Brain pericyte (primary cell): ENCODE measurements at places on chromosomes 3 and 15.

DNA sequence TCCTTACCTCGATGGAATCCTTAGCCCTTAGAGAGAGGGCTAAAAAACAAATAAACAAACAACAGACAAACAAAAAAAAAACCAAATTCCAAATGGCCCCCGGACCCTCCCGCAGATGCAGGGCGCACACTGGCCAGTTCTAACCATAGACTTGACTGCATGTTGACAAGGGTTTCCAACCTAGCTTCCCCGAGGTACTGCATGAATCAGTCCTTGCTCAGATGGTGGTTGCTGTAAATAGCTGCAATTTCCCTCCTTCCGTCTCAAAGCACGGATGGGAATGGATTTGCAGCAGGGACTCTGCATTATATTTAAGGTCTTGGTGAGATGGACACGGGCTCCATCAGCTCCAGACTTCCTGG lies 162.8 kb downstream of the CD47 start:
- DNase-seq = no peak

DNA sequence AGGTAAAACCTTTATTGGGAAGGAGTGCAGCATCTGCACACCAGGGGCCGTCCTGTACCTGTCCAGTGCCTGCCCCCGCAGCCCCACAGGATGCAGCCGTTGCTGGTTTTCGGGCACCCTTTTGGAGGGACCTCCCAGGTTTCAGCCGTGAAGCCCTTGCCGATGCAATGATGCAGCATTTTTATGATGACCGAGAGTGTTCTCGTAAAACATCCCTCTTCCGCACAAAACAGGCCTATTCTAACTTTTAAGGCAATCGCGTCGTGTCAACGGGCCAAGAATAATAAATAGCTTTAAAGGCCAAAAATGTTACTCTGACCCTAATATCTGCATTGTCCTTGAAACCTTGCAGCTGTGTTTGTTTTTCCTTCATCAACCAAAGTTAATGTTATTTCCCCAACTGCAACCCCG lies 126.1 kb downstream of the LRRK1 start:
- DNase-seq = peak; percentile 78

DNA sequence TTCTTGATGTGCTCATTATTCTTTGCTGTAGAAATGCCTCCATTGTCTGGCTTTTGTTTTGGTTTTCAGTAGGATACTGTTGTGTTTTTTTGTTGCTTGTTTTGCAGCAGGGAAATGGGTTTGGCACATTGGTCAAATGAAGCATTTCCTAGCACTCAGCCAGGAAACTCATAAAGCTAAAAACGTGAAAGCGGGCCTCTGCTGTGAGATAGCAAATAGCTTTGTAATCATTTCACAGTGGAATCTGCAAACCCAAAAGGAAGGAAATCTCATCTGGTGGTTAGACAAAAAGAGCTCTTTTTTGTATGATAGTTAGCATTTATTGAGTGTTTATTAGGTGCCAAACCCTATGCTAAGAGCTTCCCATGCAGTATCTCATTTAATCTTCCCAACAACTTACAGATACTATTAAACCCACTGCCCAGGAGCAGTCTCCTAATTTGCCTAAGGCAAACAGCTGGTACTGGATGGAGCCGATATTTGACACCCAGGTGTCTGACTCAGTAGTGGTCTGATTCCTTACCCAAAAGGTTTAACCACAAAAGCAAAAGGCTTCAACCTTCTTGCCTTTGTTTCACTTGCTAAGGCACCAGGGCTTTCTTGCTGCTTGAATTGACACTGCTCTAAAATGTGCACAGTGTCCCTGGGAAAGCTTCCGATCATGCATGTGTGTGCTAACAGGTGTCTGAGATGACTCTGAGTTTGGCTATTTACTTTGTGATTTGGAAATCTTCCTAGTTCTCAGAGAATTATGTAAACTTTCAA lies 527.9 kb upstream of the MDFIC2 start:
- DNase-seq = no peak

- DNase-seq = no peak
Measured at GRCh38 chr15:52523192-52523591, 5.5 kb downstream of the MYO5A start.

GRCh38 chr3:172675441-172676193 lies 35.2 kb downstream of the NCEH1 start:
- DNase-seq = no peak

GRCh38 chr15:57272771-57273357 lies 103.4 kb upstream of the CGNL1 start:
- no peak for DNase-seq

DNA sequence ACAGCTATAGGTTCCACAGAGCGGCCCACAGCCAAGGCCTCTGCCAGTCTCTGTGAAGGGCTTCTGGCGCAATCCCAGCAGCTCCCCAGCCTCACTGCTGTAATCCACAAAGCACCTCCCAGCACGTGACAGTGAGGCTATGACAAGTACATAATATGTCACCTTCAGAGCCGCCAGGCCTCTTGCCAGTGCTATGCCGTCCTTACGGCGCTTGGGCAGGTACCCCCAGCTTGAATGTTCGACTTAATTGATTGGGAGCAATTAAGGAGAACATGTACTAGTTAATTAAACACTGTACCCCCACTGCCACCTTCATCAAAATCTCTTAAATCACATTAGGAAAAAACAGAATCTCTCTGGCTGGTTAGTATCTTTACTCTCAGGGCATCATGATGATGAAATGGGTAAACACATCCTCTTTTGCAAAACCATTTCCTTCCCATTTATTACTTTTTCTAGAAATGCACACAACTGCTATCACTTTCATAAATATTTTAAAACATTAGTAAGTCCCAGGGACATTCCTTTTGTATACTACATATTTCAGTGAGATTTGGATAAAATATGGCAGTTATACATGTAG lies 169.9 kb downstream of the XXYLT1 start:
- DNase-seq = no peak

- DNase-seq = no peak
Measured at GRCh38 chr3:177764377-177764912, 567.2 kb upstream of the TBL1XR1 start.

DNA sequence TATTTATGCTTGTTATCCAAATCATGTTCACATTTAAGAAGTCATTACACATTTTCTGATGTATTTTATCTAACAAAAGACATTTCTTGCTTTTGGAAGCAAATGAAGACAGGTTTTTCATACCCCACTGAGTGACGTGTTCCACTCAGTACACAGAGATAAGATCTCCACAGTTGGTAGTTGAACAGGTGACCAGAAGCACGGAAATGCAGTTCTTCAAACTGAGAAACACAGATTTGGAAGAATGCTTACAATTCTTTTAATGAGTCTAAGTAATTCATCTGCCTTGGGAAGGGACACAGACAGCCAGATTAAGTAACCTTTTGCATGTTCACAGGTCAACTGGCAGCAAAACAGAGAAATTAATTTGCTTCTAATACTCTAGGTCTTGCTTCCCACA lies 23.1 kb downstream of the PTX3 start:
- DNase-seq = no peak

- no peak for DNase-seq
Measured at GRCh38 chr3:85162905-85163304, 204.1 kb downstream of the CADM2 start.

DNA sequence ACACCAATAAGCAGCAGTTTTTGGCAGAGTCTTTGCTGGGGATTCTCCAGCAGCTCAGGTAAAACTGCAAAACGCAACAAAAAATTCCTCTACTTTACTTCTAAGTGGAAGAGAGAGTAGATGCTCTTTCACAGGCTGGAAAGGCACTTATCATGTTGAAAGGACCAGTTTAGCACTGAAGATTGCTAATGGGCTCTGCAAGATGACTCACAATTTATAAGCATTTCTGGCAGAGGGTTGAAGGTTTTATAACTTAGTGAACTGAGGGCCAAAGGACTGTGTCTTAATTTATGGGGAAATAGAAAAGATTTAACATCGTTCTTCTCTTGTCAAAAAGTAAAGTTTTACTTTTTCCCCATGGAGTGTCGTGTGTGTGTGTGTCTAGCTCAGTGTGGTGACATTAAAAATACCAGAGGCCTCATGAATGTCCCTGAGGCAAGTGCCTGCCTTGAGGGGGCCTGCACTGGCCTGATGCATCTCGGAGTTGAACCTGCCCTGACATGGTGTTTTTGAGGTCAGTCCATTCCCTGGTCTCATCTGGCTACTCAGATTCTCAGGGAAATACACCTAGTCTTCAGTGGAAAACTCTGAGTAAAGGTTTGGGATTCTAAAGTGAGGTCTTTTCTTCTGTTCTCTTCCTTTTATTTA lies 1092.0 kb downstream of the NAALADL2 start:
- no peak for DNase-seq

- no peak for DNase-seq
Measured at GRCh38 chr15:68653031-68653635, 74.3 kb downstream of the CORO2B start.

- DNase-seq = no peak
Measured at GRCh38 chr15:71664622-71665021, 145.7 kb upstream of the NR2E3 start.

DNA sequence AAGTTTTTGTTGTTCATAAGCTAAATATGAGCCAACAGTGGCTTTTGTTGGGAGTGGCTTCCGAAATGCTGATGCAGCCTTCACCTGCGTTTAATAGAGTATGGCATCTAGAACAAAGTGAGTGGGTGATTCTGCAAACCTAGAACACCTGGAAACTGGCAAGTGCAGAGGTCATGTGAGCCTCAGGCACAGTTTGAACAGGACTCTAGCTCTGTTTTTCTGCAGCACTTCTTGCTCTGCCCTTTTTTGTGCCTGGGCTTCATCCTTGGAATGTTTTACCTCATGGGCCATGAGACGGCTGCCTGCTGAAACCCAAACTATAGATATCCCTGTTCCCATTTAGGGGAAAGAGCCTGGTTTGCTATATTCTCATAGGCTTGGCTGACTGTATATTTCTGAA lies 73.5 kb downstream of the LPP start:
- DNase-seq = no peak

DNA sequence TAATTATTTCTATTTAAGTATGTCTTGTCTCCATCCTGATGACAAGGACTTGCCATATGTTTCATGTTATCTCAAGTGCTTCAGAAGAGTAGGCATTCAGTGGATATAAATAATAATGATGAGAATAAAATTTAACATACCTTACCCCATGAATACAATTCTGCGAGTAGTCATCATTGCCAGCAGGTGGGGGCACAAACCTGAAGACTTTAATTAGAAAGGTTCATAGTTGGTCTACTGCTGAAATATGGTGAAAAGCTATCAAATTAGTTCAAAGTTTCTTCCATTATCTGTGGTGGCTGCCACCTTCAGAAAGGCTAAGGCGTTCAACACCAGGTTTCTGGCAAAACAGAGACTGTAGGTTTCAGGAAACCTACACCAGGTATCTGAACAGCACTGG lies 100.9 kb downstream of the P3H2 start:
- DNase-seq = no peak

GRCh38 chr3:171765511-171765887 lies 44.8 kb downstream of the PLD1 start:
- DNase-seq = no peak

GRCh38 chr3:150239766-150240165 lies 168.3 kb upstream of the TSC22D2 start:
- no peak for DNase-seq

DNA sequence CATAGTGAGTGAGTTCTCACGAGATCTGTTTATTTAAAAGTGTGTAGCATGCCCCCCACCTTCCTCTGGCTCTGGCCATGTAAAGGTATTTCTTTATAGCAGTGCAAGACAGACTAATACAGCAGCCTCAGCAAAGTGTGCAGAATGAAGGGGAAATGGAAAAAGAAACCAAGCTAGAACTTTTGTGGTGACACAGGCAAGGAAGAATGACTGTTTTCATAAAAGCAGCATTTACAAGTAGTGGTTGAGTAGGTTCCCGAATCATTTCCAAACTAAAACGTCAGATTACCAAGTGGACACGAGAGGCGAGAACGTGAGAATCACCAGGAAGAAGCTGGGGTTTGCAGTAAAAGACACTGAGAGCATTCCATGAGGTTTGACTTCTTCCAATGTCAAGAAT lies 100.2 kb upstream of the AKAP13 start:
- DNase-seq = no peak

GRCh38 chr3:27910456-27910855 lies 188.3 kb upstream of the EOMES start:
- no peak for DNase-seq

DNA sequence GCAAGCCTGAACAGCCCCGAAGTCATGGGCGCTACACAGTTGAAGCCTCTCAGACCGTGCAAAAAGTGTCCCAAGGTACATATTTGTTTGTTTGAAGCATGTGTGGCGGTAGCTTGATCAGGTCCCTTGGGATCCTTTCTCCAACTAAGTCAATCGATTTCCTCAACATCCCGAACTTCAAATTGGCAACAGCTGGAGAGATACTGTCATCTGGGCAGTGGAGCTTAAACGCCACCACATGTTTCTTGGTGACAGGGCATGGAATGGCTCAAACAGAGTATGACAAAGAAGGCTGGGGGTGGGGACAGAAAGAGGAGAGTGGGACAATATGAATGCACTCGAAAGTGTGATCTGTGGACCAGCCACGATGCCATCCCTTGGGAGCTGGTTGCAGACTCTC lies 84.9 kb upstream of the PSMD6 start:
- DNase-seq = no peak

DNA sequence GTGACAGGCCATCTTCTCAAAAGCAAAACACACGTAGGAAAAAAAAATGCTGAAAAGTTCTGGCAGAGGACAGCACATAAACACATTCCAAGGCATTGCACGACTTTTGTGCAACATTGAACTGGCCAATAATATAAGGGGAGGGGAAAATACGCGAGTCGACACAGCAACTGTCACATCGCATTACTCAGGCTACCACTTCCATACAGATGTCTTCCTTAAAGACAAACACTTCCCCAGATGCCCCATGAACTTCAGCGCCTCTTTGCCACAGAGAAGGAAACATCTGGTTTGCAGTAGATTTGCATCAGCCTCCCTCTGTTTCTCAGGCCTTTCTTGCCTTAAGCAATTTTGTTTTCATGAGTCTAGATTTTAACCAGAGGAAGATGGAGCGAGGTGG lies 144.4 kb upstream of the IGF1R start:
- DNase-seq = no peak

DNA sequence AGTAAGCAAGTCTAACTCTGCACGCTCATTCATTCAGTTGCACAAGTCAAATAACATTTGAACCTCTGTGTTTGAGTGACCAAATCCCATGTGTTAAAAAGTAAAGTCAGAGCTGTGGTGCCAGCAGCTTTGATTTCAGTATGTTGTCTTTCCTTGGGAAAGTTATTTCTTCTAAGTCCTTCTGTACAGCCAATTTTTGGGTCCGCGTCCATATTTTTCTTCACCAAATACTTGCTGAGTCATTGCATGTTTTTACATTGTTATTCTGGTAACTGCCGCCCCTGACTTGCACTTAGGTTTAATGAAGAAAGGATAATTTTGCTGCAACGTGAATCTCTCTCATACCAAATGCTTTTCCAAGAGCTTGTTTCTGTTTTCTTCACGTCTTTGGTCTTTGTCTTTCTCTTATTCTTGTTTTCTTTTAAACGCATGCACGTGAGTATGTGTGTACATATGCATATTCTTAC lies 56.7 kb downstream of the PLS1 start:
- DNase-seq = no peak

- DNase-seq = no peak
Measured at GRCh38 chr3:13673207-13673606, 124.3 kb downstream of the FBLN2 start.
